ENCODE measurements at places on chromosomes 11 and 22.

GRCh38 chr11:109604481-109605400, 182.8 kb downstream of the C11orf87 start:
- DNase-seq, result no peak

GRCh38 chr11:111601979-111602864, at the start of gene SIK2:
SIK2 (plus strand) TSS chr11:111602449; CDS start chr11:111602564, 115 bp downstream.
- DNase-seq, result peak; percentile 96

DNA sequence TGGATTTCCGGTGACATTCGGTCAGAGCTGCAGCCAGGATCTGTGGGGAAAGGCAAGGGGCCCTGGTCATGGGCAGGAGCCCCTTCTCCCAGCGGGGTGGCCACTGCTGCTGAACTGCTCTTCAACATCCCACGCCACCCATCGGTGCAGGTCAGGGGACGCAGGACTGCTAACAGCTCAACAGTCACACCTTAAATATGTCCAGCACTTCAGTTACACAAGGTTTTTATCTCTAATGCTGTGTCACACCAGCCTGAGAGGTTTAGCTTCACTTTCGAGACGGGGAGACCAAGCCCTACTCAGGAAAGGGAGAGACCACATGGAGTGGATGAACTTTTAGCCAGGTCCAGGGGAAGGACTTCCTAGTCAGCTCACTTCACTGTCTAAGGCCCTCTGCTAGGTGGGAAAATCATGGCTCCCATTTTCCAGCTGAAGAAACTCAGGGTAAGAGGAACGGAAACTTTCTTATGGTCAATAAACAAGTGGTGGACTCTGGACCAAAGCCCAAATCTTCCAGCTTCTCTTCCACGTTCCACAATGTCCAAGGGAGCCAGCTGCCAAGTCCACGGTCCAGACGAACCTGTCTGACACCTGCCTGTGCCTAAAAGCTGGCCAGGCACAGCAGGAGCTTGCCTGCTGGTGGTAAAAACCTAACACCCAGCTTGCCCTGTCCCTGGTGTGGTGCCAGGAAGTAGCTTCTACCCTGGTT, 21.0 kb upstream of the CHADL start:
- DNase-seq, result no peak

DNA sequence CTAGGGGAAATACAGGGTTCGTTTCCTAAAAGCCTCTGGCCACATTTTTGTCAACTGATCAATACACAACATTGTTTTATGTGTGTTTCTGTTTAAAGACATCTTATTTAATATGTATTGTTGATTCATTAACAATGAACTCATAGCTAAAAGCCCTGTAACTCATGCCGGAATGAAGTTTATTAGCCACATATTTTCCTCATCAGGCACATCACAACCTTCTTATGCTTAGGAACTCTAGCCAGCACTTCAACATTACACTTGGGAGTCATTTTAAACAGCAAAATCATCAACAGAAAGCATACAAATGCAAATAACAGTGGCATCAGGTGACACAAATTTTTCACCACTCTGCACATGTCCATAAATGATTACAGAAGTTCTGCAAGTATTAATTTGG, 15.1 kb upstream of the BLID start:
- DNase-seq, result no peak

DNA sequence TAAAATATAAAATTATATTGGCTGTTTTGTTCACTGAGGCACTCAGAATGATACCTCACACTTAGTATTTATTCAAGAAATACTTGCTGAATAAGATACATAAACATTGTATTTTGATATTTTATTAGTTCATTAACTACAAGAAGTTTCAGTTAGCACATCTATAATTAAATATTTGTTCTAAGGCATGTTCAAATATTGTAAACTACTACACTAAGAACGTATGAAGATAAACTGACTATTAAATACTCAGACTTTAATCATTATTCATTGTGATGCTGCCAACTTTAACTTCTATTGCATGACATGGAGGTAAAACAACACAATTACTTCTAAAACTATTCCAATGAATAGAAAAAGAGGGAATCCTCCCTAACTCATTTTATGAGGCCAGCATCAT, 129.5 kb downstream of the ATG16L2 start:
- DNase-seq, result no peak
